ENCODE measurements at places on chromosomes 5 and 9.
A peak's percentile ranks its signal among the peaks of the same experiment; 100 is the strongest.

DNA sequence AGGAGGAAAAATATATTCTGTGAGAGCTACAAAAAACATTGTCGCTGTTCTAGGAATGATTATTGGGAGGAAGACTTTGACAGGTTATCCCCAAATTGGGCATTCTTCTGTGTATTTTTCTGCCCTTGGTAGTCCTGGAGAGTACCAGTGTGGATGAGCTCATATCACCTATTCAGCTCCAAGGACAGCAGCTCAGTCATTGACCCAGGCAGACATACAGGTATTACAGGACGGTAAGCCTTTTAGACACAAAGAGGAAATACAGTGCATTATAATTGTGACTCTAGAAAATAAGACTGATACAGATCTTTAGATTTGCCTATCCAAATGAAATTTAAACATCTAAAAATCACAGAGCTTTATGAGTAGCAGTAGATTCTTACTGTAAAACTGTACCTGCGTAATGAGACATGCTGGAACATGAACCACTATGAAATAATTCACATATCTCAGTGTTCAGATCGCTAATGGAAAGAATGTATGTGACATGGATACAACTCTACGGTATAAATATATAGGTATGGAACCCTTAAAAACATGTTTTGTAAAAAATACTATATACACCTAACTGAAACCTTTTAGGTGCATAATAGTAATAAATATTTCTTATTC lies 56.0 kb downstream of the PLK2 start:
- peaks cover 21% of the 10 kb centered on the region for H3K4me1 ChIP-seq
- no peak for DNase-seq
- no peaks in the 10 kb centered on the region for H3K36me3 ChIP-seq
- no peak overlapping the region for H3K4me3 ChIP-seq
- no peaks in the 10 kb centered on the region for H3K27me3 ChIP-seq
- H3K27ac ChIP-seq, result no peak overlapping the region

GRCh38 chr5:57117596-57117995 lies 56.3 kb upstream of the GPBP1 start:
- no peak overlapping the region for H3K27ac ChIP-seq
- no peak for DNase-seq
- H3K4me1 ChIP-seq, result no peaks in the 10 kb centered on the region
- H3K4me3 ChIP-seq, result no peak overlapping the region
- no peaks in the 10 kb centered on the region for H3K27me3 ChIP-seq

GRCh38 chr9:29793970-29794369 lies 2220.7 kb upstream of the C9orf72 start:
- no peaks in the 10 kb centered on the region for H3K36me3 ChIP-seq
- DNase-seq, result no peak
- no peaks in the 10 kb centered on the region for H3K4me1 ChIP-seq
- H3K27me3 ChIP-seq, result no peaks in the 10 kb centered on the region
- no peak overlapping the region for H3K27ac ChIP-seq

DNA sequence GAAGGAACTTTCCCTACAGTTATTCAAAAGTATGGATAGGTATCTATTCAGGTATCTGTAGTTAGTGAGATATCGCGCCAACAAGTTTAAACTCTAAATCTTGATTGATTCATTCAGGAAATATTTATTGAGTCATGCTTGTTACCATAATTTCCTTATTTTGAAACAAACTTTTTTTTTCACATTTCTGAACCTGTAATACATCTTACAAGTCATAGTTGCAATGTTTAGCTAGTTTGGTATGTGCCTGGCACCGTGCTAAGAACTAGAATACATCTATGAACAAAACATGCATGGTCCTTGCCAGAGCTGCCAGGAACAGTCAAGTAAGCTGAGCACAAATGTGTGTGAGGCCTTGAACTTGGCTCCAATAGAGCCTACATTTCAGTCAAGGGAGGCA lies 226.4 kb downstream of the PCSK5 start:
- no peaks in the 10 kb centered on the region for H3K27me3 ChIP-seq
- H3K36me3 ChIP-seq, result no peaks in the 10 kb centered on the region
- H3K27ac ChIP-seq, result no peak overlapping the region

DNA sequence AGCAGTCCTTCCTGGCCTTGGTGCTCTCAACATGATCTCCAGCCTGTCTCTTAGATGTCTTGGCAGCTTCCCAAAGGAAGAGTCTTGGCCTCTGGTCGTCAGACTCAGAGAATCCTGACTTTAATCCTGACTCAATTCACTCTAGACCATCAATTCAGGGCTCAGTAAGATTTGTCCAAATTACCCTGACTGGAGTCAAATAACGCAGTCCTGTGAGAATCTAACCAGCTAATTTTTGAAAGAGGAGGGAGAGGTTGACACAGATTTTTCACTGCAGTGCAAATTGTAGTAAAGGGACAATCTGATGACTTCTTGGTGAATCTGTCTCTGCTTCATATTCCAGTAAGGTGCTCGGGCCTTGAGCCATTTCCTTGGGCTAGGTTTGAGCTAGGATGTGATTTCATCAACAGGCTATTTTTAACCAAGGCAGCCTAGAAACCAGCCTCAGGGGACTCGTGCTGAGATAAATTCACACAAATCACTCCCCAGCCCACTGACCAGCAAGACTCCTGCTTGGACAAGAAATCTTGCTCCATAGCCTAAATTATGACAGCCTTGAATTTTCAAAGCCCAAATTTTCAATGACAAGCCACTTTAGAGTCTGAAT lies 257.4 kb downstream of the ENC1 start:
- DNase-seq, result no peak
- H3K4me1 ChIP-seq, result no peaks in the 10 kb centered on the region
- H3K27ac ChIP-seq, result no peak overlapping the region
- no peaks in the 10 kb centered on the region for H3K36me3 ChIP-seq
- no peaks in the 10 kb centered on the region for H3K27me3 ChIP-seq
- H3K4me3 ChIP-seq, result no peak overlapping the region

- peaks cover 3% of the 10 kb centered on the region for H3K4me1 ChIP-seq
- DNase-seq, result peak; percentile 25
- no peak overlapping the region for H3K27ac ChIP-seq
- no peaks in the 10 kb centered on the region for H3K27me3 ChIP-seq
Observed at GRCh38 chr9:126532019-126532462, 81.7 kb upstream of the LMX1B start.

GRCh38 chr9:131188976-131189375 lies 63.6 kb downstream of the NUP214 start:
- H3K4me1 ChIP-seq, result no peaks in the 10 kb centered on the region
- H3K27me3 ChIP-seq, result no peaks in the 10 kb centered on the region
- H3K27ac ChIP-seq, result no peak overlapping the region
- H3K4me3 ChIP-seq, result no peak overlapping the region
- no peak for DNase-seq

DNA sequence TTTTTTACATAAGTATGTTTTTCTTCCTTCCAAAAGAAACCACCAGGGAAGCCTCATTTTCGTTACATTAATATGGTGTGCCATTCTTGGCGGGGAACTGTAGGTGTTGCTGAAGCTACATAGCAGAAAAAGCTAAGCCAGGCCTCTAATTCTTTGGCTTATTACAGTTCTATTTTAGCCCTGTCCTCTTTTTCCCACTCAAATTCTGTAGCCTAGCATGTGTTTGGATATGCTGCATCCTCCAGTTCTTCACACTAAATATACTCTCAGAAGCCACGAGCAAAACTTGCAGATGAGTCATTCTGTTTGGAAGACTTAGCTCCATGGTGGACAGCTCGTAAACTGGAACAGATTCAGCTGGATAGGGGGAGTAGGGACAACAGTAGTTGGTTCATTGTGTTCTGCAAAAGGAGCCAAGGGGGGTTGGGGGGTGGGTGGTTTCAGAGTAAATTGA lies 369.4 kb downstream of the TMEM161B start:
- DNase-seq, result no peak
- H3K4me3 ChIP-seq, result no peak overlapping the region
- no peaks in the 10 kb centered on the region for H3K27me3 ChIP-seq
- H3K36me3 ChIP-seq, result no peaks in the 10 kb centered on the region
- no peak overlapping the region for H3K27ac ChIP-seq

DNA sequence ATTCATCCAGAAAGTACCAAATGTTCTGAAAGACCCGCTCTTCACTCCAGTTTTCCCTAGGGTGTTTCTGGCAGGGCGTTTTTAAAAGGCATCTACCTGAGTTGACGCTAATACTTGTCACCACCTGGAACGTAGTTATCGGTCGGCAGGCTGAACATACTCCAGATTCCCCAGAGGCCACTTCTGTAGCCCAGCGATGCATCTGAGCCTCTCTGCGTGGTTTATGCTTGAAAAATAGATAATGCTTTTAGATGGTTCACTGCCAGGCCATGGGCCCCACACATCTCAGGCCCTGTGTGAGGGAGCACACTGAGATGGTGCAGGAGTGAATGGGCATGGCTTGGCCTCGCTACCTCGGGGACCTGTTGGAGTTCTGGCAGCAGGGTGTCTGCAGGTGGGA lies 33.0 kb upstream of the NCS1 start:
- peaks cover 26% of the 10 kb centered on the region for H3K4me1 ChIP-seq
- no peak overlapping the region for H3K27ac ChIP-seq
- H3K36me3 ChIP-seq, result peaks cover 18% of the 10 kb centered on the region
- H3K27me3 ChIP-seq, result no peaks in the 10 kb centered on the region
